ENCODE measurements at places on chromosomes 5 and 9.

DNA sequence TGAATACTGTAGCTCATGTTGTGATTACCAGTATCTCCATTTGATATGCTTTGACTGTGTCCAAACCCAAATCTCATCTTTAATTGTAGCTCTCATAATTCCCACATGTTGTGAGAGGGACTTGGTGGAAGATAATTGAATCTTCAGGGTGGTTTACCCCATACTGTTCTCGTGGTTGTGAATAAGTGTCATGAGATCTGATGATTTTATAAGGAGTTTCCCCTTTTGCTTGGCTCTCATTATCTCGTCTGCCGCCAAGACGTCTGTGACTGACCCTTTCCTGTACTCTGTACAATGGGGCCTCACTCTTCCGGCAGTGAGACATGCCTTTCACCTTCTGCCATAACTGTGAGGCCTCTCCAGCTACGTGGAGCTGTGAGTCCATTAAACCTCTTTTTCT, 59.3 kb downstream of the TRIO start:
- DNase-seq: peak; percentile 66

GRCh38 chr9:36035006-36035405, 1.7 kb upstream of the RECK start:
- DNase-seq: peak; percentile 79

- peak; percentile 52 for DNase-seq
Measured at GRCh38 chr5:138686668-138687067, 66.6 kb upstream of the CTNNA1 start.

- DNase-seq: peak; percentile 67
Measured at GRCh38 chr9:3478549-3478953, 47.2 kb downstream of the RFX3 start.

- DNase-seq: no peak
Measured at GRCh38 chr9:109517901-109518377, 19.8 kb upstream of the PTPN3 start.

DNA sequence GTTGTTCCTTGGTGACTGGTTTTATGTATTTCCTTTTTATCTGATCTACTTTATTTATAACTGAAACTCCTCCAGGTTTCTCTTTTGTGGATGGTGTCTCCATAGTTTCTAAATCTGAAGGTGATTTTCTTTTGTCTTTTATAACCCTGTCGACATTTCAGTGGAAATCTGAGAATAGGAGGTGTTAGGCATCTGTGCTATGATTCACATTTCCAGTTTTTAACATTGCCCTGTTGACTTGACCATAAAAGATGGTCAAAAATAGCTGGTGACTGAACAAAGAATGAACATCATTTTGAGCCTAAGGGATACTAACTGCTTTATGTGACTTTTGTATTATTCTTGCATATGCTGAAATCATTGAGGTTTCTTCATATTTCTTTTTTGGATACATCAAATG, 190.5 kb downstream of the PCSK1 start:
- DNase-seq: peak; percentile 84

GRCh38 chr5:129718471-129719090, 29.3 kb upstream of the MINAR2 start:
- no peak for DNase-seq
